ENCODE measurements at places on chromosomes 7 and 10. TPM values are rescaled to one million over a fixed set of nuclear protein-coding genes. Genes with fewer than 3 reads are reported as not detected.

NOS3 gene
- total RNA-seq = 19.4 TPM

C10orf88 gene
- 4.1 TPM for total RNA-seq

CYP3A4 gene
- not detected for total RNA-seq

ACTR3C gene
- total RNA-seq = 5.7 TPM

GNAT3 gene
- not detected for total RNA-seq

DNA sequence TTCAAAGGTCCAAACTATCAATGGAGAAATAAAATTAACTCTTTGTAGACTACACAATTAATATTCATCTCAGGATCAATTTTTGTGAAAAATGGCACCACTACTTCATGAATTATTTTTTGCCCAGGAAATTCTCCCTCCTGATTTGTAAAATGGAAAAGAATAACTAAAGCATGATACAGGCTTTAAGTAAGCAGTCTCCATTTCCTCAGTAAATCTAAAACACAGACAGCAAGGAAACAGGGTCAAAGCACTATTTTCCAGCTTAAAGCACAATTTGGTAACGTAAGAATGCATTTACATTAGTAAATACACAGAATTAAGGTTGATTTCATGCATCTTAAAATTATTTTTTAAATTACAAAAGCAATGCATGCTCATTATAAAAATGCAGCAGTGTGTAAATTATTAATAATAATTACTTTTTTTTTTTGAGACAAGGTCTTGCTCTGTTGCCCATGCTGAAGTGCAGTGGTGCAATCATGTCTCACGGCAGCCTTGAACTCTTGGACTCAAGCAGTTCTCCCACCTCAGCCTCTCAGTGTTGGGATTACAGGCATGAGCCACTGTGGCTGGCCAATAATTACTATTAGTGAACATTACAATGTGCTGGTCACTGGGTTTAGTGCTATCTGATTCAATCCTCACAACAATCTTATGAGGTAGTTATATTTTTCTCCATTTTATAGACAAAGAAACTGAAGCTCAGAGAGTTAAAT is 26.1 kb upstream of the VCL start:
- DNase-seq = no peak

GRCh38 chr10:52481986-52482555 is 168.0 kb downstream of the DKK1 start:
- no peak for DNase-seq

DNA sequence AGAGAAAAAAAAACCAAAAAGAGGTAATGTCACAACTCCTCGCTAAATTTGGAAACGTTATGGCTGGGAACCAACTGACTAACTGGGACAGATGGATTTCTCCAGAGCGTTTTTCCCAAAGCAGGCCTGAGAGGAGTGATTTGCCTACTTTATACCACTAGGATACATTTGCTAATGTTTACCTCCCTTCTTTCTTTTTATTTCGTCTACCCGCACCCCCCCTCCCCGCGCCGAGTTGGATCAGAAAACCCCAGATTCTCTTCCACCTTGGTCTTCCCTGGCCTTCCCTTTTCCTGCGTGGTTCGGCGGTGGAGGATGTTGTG is 7.2 kb downstream of the CPA2 start:
- DNase-seq = no peak

DNA sequence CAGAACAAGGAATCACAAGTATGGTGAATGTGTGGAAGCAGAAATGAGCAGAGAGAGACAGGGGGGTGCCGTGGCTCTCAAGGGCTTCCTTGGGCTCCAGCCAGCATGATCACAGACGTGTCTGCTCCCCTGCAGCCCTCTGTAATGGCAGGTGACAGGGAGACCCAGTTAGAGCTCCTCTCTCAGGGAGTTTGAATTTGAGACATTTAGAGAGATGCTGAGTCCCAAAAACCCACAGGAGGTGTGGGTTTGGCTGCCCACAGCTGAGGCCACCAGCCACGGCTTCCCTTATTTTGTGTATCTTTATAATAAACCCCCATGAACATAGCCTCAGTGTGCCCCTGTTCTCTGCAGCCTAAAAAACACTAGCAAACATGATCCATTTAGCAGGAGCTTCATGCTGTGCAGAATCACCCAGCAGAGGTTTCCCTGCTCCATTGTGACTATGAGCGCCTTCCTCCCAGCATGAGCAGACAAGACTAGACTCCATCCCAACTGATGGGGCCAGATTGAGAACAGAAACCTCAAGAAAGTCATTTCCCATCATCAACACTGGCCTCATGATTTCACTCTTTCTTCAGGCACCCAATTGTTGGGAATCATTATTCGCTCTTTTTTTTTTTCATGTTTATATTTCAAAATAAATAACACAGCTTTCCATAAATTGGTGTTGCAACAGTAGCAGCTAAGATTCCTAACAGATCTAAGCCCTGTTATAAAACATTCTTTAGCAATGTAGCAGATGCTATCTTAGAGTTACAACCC is 13.4 kb downstream of the NOD1 start:
- no peak for DNase-seq

GRCh38 chr7:41060796-41061195 is 642.1 kb downstream of the INHBA start:
- no peak for DNase-seq

Data from Right ventricle myocardium inferior (tissue), 1 donor.